SHP77 (cell line): ENCODE measurements at places on chromosomes 12 and 14.

DNA sequence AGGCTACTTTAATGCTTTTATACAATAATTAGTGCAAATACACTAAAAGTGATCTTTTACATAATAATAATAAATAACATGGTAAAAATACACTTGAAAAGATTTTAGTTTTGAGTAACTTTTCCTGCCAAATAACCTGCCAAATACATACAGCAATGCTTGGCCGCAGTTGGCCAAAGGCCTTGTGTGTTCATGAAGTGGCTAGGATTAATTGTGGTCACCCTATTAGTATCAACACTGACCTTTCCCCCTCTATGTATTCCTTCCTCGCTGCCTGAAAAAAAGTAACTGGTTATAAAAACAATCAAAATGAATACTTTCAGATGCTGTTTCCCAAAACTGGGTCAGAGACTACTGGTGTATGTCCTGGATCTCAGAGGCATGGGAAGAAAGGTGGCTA is 34.3 kb downstream of the KICS2 start:
- DNase-seq: no peak

- no peak for DNase-seq
These were observed 12.8 kb downstream of the PLEKHG7 start for GRCh38 chr12:92715625-92716024.

DNA sequence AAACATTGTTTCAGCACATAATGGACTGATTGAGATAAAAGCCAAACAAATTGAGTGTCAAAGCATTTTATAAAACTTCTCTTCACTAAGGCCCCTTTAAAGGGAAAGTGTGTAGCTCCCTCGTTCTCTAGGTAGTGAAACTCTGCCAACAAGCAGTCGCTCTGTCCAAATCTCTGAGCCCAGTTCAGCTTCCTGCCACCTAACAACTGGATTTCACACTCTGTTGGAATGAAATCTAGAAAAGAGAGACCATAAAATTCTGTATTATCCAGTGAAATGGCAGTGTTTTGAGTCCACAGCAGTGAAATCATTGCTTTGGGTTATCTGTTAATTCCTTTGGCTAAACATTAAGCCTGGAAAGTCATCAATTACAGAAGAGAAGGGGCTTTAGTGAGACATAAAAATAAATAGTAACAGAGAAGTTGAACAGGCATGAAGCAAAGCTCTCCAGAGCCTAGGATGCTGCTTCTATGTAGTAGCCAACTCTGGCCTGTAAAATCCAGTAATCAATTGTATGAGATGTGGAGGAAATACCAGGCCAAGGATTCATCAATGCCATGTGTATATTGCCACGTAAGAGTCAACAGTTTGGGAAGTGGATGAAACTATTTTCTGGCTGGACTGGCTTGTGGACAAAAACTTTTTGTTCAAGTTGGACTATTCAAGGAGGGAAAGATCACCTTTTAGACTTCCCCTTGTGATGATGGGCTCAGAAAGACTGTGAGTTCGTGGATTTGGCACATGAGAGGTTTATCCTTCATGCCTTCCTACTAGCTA is 122.5 kb downstream of the WIF1 start:
- no peak for DNase-seq

- no peak for DNase-seq
These were observed 118.6 kb downstream of the GCH1 start for GRCh38 chr14:54784060-54784459.

- DNase-seq: no peak
These were observed 30.8 kb downstream of the GPR19 start for GRCh38 chr12:12665194-12665593.

- DNase-seq: no peak
These were observed 57.3 kb upstream of the ATF1 start for GRCh38 chr12:50706606-50707005.

DNA sequence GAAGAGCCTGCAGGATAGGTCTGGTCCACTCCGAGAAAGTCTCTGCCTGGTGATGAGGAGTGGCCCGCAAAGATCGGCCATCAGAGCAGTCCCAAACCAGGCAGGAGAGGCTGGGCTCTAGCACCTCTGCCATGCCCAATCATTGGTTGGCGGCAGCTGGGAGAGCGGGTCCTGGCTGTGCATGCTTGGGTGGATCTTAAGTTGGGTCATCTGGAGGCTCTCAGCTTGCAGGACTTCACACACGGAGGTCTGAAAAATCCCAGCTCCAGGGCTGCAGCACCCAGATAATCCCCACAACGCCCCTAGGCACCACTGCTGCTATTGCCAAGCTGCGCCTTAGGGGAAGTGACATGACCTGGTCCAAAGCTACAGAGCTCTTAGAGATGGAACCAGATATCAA is 766.7 kb upstream of the TBX3 start:
- no peak for DNase-seq

- DNase-seq: no peak
These were observed 219.3 kb downstream of the TRHDE start for GRCh38 chr12:72491426-72491825.

GRCh38 chr12:119440803-119441360 is 106.4 kb downstream of the CCDC60 start:
- DNase-seq: peak; percentile 62

DNA sequence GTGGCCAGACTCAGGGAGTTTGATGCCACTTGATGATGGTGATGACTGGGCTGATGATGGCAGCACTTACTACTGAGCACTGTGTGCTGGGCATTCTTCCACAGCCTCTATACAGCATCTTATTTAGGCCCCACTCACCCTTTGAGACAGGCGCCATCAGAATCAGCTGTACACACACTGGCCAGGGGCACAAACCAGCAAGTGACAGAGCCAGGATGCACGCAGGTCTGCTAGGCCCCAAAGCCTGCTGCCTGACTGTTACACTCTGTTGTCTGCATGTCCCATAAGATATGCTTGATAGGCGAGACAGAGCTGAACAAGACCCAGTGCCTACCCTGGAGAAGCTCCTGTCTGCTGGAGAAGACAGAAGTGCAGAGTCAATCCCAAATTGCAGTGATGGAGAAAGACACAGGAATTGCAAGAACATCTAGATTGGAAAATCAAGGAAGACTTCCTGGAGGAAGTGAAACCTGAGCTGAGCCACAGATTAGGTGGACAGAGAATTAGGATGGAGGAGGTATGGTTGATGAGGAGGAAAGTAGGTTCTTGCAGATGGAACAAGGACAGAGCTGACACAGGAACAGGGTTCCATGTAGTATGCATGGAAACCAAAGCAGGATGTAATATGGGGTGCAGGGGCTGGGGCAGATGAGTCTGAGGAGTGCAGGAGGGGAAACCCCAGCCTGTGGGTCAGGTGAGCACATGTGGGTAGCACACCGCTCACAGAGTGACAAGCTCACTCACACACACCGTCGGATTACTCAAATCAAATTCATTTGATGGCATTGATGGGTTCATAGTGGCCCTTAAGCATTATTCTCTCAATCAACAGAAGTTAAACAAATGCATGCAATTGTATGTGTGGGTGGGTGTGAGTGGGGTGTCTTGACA is 117.3 kb downstream of the BEGAIN start:
- DNase-seq: no peak

GRCh38 chr12:42056130-42056529 is 88.5 kb downstream of the GXYLT1 start:
- no peak for DNase-seq

DNA sequence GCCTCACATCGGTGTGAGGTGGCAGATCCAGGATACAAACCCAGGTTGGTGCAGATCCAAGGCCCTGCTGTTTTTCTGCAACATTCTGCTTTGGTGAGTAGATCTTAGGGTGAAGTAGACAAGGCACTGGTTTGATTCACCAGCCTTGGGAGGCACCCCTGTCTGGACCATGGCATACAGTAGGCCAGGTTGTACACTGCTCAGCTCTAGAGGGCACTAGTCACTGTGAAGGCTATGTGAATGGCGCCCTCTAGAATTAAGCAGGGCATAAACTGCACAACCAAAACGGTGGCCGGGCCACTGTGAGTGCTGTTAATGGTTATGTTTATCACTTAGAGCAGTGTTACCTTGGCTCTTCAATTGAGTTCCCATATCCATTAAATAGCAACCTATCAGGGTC is 280.6 kb upstream of the PWP1 start:
- peak; percentile 9 for DNase-seq

DNA sequence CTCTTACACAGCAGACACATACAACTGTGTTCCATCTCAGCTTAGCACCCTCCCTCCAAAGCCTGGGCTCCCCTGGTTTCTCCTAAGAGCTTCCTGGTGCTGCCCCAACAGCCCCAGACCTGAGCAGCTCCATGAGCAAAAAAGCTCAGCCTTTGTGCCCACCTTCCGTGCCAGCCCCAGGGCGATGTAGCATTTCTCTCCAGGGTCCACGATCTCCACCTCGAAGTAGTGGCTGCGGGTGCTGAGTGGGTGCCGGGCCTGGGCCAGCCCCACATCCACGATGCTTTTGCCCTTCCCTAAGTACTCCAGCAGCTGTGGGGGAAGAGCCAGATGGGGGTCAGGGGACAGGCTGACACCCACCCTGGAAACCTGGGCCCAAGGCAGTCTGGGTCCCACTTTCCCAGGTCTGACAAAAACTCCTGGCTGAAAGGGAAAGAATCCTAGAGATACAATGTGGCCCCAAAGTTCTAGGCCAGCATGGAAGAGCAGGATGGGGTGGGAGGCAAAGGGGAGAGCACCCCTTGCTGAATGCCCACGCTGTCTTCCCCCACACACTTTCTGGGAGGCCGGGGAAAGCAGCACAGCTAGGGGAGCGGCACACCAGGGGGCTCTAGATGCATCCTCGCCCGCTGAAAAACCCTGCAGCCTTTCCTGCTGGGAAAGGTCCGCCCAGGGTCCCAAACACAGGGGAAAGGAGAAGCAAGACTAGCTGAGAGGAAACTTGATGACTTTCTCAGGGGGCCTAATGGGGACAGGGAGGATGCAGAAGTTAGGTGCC is 11.0 kb downstream of the SPRYD3 start:
- DNase-seq: no peak

DNA sequence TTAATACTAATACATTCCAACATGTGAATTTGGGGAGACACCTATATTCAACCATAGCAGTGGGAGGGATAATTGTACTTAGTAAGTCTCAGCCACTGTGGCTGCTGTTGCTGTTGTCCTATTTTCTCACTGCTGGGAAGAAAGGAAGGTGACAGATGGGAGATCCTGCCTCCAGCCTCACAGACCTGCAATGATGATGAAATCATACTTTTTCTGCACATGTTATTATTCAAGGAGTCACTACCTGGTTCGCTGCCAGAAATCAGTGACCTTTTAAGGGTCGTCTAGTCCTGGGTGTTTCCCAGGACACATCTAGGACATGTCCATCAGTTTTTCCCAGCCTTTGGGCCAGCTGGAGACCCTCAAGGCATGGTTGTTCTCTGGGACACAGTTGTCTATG is 106.2 kb upstream of the RPH3A start:
- peak; percentile 10 for DNase-seq

DNA sequence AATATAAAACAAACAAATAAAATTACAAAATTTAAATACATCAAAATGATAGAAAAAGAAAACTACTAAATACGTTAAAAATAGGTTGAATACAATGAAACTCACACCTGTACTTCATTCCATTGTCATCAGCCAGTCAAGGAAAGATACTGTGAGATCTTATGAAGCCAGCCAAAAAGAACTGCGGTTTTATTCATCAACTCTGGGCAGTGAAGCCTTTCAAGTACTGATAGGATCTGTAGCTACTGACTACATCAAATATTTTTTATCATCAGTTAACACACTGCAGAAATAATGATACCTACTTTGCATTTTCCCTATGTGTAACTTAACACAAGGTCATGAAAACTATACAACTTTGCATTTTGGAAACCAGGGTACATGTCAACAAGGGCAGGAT is 46.3 kb upstream of the FAR2 start:
- DNase-seq: no peak

DNA sequence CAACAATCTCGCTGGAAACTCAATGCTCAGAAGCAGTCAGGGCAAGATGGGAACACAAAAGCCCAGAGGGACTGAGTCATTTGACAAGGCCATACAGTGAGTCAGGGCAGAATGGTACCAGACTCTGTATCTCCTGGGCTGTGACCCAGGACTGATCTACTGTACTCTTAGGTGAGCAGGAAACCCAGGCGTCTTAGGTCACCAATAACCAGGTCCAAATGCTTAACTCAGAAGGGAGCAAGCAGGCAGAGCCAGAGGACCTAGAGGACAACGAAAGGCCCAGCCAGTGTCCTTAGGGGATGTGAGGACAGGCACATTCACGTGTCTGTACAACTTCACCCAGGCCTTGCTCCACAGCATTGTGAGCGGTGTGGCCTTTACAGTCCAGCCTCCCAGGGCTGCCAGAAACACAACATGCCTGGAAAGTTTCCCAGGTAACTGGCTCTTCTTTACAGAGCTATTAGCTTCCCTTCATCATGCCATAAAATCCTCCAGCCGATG is 69.9 kb downstream of the ARL6IP4 start:
- DNase-seq: no peak

DNA sequence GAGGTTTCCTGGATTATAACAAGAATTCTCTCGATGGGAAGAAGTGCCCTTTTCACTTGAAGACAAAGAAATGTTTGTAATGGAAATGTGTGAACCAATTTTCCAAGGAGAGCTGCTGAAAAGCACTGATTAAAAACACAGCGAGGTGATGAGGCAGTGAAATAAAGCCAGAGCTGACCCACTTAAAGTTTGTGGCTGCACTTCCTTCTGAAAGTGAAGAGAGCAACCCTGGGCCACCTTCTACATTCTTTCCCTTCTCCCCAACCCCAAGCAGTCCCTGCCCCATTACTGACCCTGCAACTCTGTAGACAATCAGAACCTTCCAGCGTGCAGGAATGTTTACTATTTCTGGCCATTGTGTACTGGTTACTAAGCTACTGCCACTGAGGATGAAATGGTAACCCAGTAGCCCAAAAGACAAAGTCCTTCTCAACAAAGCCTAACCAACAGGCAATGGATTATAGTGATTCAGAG is 173.9 kb downstream of the TTC7B start:
- DNase-seq: no peak

- DNase-seq: no peak
These were observed 68.6 kb upstream of the RESF1 start for GRCh38 chr12:31890295-31891285.

DNA sequence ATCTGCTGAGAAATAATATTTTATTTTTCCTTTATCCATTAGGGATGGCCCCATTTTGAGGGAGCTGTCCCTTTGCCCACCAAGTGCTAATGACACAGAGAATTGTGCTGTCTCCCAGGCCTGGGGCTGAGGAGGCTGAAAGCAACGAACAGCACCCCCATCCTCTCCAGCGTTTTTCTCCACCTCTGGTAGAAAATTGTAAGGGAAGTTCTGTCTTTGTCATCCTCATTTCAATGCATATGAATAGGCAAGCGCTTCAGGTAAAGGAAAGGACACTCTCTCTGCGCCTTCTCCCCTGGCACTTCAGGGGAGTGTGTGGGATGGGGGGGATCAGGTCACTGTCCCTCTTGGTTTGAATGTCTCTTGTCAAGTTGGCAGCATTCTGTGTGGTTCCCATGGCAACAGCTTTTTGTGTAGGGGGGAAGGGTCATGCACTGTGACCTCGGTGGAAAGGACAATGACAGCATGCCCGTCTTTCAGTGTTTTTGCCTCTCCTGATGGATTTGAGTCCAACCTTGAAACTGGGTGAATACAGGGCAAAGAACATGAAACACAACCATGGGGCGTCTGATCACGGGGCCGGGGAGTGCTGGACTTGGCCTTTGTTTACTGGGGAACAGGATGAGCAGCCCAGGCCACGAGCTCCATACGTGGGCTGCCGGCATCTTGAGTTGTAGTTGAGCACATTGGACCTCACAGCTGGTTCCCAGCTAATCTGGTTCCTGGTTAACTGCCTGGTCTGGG is 230.2 kb downstream of the VRK1 start:
- no peak for DNase-seq
